ENCODE measurements at places on chromosomes 5 and 9.

DNA sequence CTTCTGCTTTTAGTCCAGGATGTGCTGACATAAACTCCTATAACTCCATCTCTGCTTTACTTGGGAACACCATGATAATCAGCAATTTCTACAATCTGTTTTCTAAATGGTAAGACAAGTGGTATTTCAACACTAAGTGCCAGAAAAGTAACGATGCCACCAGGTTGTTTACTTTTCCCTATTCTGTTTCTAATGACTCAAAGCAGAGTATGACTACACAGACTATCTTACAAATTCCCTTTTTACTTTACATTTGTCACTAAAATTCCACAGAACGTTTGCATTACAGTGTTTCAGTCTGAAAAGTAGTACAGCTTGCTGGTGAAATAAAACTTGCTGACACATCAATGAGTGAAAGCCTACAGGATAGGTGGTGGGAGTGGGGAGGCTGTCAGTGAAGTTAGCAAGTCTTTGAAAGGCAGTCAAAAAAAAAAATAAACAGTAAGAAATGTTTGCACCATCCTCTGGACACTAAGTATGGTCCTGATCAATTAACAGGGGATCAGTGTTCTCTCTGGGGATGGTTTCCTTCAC is 186.5 kb downstream of the LURAP1L start:
- DNase-seq: no peak

DNA sequence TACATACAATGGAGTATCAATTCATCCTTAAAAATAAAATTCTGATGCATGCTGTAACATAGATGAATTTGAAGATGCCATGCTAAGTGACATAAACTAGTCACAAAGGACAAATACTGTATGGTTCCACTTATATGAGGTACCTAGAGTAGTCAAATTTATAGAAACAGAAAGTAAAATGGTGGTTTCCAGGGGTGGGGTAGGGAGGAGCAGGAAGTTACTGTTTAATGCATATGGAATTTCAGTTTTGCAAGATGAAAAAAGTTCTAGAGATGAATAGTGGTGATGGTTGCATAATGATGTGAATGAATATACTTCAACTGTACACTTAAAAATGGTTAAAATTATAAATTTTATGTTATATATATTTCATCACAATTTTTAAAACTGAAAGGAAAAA is 57.3 kb upstream of the FNIP1 start:
- DNase-seq: no peak

DNA sequence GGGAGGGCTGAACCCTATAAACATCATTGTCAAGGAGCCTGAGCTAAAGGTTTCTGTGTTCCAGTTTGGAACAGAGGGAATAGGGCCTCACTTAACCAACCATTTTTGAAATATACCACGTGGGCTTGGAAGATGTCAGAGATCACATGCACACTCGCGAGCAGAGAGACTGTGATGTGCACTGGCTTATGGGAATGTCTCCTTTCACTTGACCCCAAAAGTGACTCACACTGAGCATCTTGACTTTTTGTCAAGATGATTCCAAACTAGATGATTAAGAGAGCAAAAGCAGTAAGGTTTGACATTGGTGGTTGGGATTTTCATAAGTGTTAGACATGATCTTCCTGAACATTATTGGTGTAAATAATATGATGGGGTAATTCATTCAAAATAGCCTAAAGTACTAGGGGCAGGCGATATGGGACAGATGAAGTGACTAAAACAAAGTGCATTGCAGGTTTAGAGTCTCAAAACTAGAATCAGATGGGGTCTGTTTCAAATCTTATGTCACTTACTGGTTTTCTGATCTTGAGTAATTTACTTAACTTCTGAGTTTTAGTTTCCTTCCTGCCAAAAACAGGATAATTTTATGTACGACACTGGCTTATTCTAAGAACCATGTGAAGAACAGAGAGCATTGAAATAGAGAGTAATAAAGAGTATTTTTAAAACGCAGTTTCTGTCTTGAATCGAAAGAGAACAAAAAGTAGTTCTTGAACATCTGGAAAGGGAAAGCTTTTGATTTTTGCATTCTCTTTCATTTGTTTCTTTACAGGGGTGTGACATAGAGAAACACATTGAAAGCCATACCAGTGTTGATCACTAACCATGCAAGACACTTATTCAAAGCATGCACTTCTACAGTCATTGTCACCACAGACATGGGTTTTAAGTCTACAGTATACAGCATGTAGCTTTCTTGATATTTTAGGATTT is 383.0 kb downstream of the DIRAS2 start:
- no peak for DNase-seq

DNA sequence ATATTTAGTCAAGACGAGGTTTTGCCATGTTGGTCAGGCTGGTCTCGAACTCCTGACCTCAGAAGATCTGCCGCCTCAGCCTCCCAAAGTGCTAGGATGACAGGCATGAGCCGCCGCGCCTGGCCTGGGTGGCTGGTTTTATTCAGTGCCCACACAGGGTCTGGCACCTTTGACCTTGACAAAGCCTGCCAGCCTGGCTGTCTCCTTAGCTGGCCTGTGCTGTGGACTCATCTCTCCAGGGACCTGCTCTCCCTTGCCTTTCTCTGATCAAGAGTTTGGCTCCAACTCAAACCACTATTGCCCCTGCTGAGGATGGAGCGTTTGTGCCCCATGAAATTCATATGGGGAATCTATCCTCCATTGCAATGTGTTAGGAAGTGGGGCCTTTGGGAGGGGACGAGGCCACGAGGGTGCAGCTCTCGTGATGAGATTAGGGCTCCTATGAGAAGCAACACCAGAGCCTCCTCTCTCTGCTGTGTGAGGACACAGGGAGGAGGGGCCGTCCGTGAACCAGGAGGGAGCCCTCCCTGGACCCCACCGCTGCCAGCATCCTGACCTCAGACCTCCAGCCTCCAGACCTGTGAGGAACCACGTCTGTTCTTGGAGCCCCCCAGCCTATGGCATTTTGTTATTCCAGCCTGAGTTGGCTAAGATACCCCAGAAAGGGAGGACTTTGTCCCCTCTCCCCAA is 45.0 kb downstream of the MRPL36 start:
- DNase-seq: no peak

GRCh38 chr5:119166026-119166425 is 95.1 kb downstream of the DMXL1 start:
- no peak for DNase-seq

GRCh38 chr5:106418196-106418595 is 1252.5 kb downstream of the EFNA5 start:
- DNase-seq: no peak

GRCh38 chr5:164355267-164355830 is 849.9 kb downstream of the MAT2B start:
- no peak for DNase-seq

DNA sequence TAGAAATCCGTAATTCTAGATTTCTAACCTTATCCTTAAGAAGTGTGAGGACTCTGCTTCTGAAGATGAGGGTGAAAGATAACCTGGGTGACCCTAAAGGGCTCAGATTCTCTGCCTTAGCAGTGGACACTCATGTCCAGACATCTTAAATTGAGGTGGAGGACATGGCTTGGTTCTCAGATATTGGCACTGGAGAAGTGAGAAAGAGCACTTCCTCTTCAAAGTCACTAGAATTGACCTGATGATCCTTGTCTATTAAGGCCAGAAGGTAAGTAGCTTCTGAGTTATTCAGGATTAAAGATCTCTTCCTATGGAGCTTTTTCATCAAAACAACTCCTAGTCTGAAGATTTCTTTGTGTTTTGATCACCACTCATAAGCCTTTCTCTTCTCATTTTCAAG is 54.8 kb downstream of the C9 start:
- DNase-seq: no peak

- no peak for DNase-seq
Observed at GRCh38 chr5:124111886-124112285, 599.9 kb downstream of the CSNK1G3 start.

- DNase-seq: no peak
Observed at GRCh38 chr5:27906481-27906880, 868.1 kb upstream of the CDH9 start.

- DNase-seq: no peak
Observed at GRCh38 chr9:10443181-10443867, 169.5 kb downstream of the PTPRD start.

- no peak for DNase-seq
Observed at GRCh38 chr9:97384406-97385262, 27.3 kb upstream of the TDRD7 start.

DNA sequence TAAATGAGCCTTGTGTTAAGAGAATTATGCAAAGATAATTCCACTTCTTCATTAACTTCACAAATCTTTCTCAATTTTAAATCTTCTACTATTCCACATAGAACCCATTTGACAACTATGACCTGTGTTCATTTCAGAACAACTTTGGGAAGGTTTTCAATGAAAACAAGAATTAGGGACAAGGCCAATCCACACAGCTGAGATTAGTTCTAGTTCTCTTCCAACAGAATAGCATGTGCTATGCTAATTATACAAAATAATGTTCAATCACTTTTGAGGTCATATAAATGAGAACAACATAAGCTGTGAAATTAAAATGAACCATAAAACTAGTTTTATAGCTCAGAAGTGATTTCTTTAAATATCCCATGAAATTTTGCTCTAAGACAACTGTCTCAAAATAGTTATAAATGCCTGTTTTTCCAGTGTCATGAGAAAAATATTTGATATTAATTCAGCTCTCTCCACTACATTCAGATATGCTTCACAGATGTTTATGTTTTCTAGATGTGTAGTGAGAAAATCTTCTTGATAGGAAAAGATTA is 7.2 kb upstream of the LHFPL2 start:
- DNase-seq: no peak

DNA sequence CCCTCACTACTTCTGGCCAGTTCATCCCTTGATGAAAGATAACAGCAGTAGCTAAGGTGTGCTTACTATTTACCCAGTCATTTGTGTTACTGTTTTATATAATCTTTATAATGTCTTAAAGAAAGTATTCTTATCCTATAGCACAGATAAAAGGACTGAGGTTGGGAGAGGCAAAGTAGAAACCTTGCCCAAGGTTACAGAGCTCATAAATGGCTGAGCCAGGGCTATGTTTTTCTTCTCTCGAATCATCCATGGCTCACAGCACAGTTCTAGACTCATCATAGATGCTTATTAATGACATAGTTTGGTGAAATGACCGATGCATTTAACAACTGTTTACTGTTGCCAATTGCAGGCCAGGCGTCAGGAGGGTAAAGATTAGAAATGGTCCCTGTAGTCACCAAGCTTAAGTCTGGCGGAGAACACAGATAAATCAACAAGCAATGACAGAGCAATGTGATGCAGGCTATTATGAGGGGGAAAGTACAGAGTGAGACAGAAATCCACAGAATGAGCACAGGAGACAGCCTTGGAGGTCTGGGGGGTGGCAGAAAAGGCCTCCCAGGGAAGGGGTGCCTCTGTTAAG is 65.6 kb upstream of the ZNF622 start:
- no peak for DNase-seq

DNA sequence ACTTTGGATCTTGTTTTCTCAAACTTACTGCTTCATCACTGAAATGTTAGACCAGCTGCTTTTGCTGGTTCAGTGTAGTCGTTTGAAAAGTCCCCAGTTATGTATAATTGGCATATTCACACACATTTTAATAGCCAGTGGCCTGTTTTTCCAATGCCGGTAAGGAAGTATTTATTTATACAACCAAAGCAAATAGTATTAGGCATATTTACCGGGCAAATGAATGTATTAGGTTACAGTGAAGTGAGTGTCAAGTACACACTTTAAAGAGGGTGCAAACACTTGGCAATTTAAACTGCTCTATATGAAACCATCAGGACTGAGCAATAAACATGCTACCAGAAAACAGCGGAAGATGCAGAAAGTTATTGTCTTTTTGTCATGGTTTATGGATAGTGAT is 242.9 kb downstream of the MCTP1 start:
- DNase-seq: no peak

DNA sequence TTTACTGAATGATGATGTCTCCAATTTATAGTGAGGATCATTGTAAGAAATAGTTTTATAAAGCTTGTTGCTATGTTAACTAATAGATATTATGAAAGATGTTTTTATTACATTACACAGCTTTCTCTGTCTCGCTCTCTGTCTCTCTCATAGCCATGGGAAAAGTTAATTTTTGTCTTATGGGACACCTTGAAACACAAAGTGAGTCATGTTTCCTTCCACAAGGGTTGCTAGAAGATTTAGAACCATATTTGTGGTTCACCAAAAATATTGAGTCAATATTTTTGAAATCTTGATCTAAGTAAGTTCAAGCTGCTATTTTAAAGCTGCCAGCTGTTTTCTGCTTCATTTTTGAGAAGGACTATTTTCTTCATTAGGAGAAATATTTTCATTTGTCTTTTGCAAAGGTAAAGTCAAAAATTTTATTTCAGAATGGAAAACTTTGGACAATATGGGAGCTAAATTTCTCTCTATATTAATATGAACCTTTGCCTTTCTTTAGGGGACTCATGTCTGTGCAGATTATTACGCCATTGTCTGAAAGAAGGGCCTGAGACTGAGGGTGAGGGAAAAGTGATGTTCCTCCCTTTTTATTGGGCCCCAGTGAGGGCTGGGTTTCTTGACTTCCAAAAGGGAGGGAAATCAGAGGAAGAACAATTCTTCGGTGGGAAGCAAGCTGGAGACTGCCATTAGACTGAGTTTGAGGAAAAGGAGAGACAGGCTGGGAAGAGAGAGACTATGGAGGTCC is 87.9 kb upstream of the SLC24A2 start:
- no peak for DNase-seq

- DNase-seq: no peak
Observed at GRCh38 chr5:41636605-41637004, 126.2 kb upstream of the PLCXD3 start.

GRCh38 chr5:150946351-150946905 is 41.6 kb upstream of the ZNF300 start:
- no peak for DNase-seq
